AG08396 (cell line): ENCODE measurements at places on chromosomes 7 and 10.

DNA sequence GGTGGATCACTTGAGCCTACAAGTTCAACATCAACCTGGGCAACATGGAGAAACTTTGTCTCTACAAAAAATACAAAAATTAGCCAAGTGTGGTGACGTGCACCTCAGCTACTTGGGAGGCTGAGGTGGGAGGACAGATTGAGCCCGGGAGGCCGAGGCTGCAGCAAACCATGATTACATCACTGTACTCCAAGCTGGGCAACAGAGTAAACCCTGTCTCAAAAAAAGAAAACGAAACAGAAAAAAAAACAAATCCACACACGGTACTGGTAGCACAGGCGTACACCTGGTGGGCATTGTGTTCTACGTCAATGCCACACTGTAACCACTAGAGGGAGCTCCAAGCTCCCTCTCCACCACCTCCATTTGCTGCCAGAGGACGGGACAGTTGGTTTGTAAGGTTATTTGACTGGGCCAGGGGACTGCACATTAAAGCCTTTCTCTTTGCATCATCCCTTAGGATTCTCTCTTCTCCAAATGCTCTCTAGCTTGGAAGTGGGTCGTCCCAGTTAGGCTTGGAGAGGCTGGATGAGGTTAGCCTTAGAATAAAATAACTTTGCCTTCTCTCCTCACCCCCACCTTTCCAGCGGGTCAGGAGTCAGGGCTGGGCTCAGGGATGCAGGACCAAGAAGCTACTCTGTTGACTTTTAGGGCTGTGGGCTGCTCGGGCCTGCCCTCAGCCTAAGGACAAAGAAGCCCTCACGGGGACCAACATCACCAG lies 130.8 kb downstream of the SORBS1 start:
- DNase-seq, result peak; percentile 78

- DNase-seq, result no peak
These were observed 52.1 kb upstream of the LMTK2 start for GRCh38 chr7:98054585-98054984.

GRCh38 chr7:115217373-115217772 lies 295.5 kb downstream of the MDFIC start:
- DNase-seq, result no peak

- DNase-seq, result peak; percentile 69
These were observed 26.2 kb upstream of the RASGEF1A start for GRCh38 chr10:43292755-43293676.

- peak; percentile 56 for DNase-seq
These were observed 66.9 kb upstream of the SLC25A13 start for GRCh38 chr7:96388620-96389383.

GRCh38 chr7:27129729-27130539 lies 623 bp downstream of the HOXA4 start:
- peak; percentile 48 for DNase-seq

DNA sequence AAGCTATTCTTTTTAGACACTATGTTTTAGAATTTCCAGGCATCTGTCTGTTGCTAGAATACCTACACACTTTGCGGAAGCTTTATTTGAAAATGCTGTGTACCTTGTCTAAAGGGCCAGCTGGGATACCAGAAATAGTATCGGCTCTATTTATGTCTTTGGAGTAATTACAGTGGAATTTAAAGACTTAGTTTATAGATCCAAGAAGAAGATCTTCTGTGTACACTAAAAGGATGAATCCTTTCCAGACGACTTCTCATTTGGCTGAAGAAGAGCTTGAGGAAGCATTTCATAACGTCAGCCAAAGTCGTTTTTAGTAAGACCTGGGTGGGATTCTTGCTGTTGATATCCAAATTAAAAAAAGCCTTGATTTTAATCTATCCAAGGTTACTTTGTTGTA lies 365.9 kb downstream of the INHBA start:
- no peak for DNase-seq

- no peak for DNase-seq
These were observed 164.5 kb downstream of the HERPUD2 start for GRCh38 chr7:35530124-35531109.
